Activated CD4-positive, alpha-beta memory T cell treated with anti-CD3 and anti-CD28 coated beads, Interleukin-2, amount 10 ng/mL, durations not matched to agents 7 days and 5 days (primary cell): ENCODE measurements at places on chromosomes 5 and 9. TPM values are rescaled to one million over a fixed set of nuclear protein-coding genes. Genes with fewer than 3 reads are reported as not detected.

GRCh38 chr5:93281980-93282772 is 298.8 kb downstream of the NR2F1-AS1 start:
- H3K36me3 ChIP-seq, result no peaks in the 10 kb centered on the region
- H3K27ac ChIP-seq, result no peak overlapping the region
- no peak overlapping the region for H3K4me3 ChIP-seq
- DNase-seq, result no peak

GRCh38 chr9:87836951-87837705 is 45.5 kb upstream of the SPATA31E1 start:
- peaks cover 8% of the 10 kb centered on the region for H3K27me3 ChIP-seq
- H3K4me3 ChIP-seq, result no peak overlapping the region
- H3K36me3 ChIP-seq, result no peaks in the 10 kb centered on the region
- H3K27ac ChIP-seq, result no peak overlapping the region
- no peak for DNase-seq

- DNase-seq, result peak; percentile 46
- H3K27me3 ChIP-seq, result no peaks in the 10 kb centered on the region
- H3K4me1 ChIP-seq, result peaks cover 3% of the 10 kb centered on the region
- H3K27ac ChIP-seq, result no peak overlapping the region
- H3K36me3 ChIP-seq, result no peaks in the 10 kb centered on the region
- H3K4me3 ChIP-seq, result no peak overlapping the region
These were observed 107.0 kb downstream of the ZNF354C start for GRCh38 chr5:179166886-179167841.

DNA sequence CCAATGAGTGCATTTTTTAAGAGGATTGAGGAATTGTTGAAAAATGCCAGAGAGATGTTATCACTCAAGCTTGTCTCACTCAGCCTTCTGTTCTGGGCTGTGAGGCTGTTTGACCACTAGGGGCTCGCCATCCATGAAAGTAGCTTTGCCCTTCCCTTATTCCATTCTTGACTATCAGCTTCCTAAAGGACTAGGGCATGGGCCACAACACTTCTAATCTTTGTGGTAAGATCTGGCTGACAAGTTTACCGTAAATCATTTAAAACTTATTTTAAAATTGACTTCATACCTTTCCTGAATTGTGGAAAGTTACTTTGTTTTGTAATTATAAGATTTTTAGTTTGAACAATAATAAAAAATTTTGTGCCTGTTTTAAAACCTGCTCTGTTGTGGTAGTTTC is 49.5 kb downstream of the TJP2 start:
- no peak overlapping the region for H3K27ac ChIP-seq
- no peaks in the 10 kb centered on the region for H3K27me3 ChIP-seq
- H3K4me3 ChIP-seq, result no peak overlapping the region

DNA sequence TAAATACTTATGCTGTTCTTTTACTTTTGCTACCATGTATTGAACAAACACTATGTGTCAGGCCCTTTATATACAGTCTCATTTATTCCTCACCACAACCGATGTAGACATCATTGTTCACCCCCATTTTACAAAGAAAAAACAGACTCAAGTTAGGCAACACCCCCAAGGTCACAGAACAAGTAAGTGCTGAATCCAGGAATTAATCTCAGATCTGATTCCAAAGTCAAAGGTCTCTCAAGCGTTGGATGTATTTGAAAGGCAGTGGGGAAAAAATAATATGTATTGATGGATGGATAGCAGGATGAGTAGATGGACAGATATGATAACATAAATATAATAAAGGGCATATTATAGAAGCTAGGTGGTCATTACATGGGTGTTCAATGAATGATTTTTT is 85.1 kb upstream of the VLDLR start:
- no peaks in the 10 kb centered on the region for H3K36me3 ChIP-seq
- DNase-seq, result no peak
- H3K4me1 ChIP-seq, result no peaks in the 10 kb centered on the region

DNA sequence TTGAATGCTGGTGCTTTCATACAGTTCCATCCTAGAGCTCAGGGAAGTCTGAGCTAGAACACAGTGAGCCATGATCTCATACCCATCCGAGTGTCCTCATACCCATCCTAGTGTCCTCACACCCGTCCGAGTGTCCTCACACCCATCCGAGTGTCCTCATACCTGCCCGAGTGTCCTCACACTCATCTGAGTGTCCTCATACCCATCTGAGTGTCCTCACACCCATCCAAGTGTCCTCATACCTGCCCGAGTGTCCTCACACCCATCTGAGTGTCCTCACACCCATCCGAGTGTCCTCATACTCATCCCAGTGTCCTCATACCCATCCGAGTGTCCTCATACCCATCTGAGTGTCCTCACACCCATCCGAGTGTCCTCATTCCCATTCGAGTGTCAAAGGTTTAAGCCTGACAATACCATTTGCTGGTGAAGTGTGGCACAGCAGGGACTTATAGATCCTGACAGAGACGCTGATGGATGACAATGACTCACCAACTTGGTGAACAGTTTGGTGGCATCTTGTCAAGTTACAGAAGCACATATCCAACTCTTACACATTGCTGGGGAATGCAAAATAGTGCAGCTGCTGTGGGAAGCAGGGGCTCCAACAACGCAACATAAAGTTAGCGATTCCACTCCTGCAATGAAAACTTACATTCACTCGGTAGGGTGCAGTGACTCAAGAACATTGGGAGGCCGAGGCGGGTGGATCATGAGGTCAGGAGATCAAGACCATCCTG is 77.0 kb upstream of the COL5A1 start:
- H3K36me3 ChIP-seq, result no peaks in the 10 kb centered on the region
- H3K27ac ChIP-seq, result no peak overlapping the region
- H3K4me1 ChIP-seq, result peaks cover 7% of the 10 kb centered on the region
- no peak for DNase-seq
- H3K27me3 ChIP-seq, result no peaks in the 10 kb centered on the region

DNA sequence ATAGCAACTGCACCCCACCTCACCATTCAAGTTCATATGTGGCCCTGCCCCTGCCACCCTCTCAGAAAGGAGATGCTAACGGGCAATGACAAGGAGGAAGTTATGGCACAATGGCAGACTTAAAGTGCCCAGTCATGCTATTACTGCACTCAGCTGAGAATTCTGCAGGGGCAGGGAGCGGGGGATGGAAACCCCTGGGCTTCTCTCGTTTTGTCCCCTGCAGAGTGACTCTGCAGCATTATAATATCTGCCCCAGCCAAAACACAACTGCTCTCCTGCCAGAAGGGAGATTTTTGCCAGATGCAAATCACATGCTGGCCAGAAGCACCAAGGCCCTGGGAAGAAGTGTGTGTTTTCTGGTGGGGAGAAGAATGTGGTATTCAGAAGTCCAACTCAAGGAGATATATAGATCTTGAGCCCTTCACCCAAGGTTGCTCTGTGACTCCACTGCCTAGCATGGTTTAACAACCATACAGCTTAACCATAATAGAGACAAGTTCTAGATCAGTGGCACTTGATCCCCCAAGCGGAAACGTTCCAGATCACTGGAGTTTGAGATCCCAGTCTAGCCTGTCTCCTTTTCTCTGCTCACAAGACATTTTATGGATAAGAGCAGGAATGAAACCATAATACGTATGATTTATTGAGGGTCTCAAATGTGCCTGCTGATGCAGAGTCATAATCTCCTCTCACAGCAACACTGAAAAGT is 207.0 kb upstream of the MAP3K1 start:
- H3K4me3 ChIP-seq, result no peak overlapping the region
- H3K36me3 ChIP-seq, result peaks cover 46% of the 10 kb centered on the region
- H3K27ac ChIP-seq, result no peak overlapping the region
- H3K4me1 ChIP-seq, result peaks cover 82% of the 10 kb centered on the region

MSMP gene
- total RNA-seq, result not detected

SLC25A2 gene
- 0.38 TPM for total RNA-seq

CBY3 gene
- 0.68 TPM for total RNA-seq
